Fibroblast of mammary gland (primary cell): ENCODE measurements at places on chromosomes 5 and 9.

DNA sequence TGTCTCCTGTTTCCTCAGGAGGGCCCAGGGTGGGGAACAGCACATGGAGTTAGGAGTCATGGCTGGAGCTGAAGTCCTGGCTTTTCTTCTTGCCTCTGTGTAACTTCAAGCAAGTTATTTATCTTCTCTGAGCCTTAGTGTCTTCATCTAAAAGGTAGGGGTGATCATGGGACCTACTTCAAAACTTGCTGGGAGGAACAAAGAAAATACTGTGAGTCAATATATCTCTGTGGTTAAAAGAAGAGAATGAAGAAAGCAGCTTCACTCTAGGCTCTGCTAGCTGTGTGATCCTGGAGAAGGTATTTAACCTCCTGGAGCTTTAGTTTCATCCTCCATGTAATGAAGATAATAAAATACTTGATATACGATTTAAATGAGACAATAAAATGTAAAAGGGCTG lies 26.5 kb downstream of the AFAP1L1 start:
- no peak for DNase-seq

GRCh38 chr5:151214614-151215545 lies 9.0 kb downstream of the CCDC69 start:
- DNase-seq, result no peak

GRCh38 chr9:99515895-99516656 lies 294.0 kb downstream of the SEC61B start:
- no peak for DNase-seq

DNA sequence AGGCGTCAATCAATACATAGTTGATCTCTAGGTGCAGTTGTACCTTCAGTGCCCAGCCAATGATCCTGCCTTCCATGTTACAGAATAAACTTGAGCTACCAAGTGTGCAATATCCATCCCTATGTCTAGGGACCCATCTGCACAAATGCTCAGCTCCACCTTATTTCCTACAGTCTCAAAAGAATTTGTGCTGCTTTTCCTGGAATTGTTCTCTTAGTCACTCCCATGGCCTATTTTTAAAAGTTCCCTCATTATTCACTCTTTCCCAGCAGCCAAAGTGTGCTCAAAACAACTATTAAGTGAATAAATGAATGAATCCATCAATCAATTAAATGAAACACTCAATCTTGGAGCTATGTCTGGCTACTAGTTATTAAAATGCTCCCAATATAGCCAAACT lies 14.7 kb downstream of the LIX1 start:
- DNase-seq, result no peak

DNA sequence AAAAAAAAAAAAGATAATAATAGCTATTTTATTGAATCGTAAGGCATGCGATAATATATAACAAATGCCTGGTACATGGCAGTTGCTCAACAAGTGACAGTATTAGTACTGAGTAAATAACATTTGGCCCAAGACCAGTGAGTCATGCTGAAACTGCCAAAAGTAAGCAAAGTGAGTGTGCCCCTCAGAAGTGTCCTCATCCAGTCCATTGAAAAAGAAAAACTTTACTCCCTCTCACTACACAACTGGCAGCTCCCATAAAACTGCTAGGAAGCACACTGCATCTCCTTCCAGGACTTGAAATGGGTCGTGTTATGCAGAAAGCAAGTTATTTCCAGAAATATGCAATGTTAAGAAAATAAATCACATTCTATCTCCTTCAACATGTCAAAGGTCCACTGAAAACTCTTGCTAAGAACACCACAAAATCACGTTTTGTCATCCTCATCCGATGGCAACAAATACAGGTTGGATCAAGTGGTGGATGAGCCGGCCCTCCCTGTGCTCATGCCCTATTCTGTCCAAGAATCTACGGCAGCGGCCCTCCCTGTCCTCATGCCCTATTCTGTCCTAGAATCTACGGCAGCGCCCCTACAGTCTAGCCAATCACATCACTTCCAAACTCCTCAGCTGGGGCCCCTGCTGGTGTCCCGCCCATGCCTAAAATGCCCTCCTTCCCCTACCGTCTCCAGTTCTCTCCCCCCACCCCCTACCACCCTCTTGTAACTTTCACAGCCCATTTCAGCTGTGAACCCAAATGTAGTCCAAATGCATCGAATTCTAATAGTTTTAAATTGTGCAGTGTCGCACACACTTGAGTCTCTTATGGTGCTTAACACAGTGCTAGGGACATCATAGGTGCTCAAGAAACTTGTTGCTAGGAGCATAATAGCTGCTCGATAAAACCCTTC lies 12.5 kb downstream of the PTCH1 start:
- DNase-seq, result peak; percentile 86

DNA sequence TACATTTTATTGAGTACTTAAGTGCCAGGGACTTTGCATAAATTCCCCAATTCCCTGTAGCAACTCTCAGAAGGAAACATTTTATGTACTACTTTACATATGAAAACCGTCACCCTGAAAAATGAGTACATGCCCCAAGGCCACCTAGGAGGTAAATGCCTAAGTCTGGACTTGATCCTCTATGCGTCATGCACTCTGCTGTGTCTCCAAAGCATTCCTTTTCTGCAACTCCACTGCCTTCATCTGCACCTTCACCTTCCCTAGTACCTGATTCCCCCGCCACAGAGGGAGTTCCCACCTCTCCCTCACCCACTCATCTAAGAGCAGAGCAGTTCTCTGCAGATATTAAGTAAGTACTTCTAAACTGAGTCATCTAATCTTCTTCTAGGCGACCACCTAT lies 75.2 kb upstream of the HRH2 start:
- DNase-seq, result no peak

GRCh38 chr5:84384604-84385575 lies at the start of gene EDIL3:
TSS of gene EDIL3 (minus strand) at chr5:84384880. CDS start at chr5:84384374, 506 bp downstream.
- peak; percentile 28 for DNase-seq

DNA sequence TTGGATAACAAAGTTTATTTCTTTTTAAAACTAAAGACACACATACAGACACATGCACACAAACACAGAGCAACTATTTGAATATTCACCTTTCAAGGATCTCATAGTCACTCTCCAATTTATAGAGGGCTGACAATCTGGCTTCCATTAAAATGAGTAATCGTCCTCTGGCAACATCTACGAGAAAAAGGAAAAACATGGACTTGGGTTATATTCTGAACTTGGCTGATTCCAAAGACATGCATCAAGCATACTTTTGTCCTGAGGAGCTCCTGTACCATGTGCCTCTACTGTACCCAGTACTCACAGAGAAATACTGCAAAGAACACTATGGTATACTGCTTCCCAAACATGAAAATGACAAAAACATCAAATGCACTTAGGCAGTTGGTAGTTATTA lies 15.4 kb downstream of the IARS1 start:
- DNase-seq, result peak; percentile 86

DNA sequence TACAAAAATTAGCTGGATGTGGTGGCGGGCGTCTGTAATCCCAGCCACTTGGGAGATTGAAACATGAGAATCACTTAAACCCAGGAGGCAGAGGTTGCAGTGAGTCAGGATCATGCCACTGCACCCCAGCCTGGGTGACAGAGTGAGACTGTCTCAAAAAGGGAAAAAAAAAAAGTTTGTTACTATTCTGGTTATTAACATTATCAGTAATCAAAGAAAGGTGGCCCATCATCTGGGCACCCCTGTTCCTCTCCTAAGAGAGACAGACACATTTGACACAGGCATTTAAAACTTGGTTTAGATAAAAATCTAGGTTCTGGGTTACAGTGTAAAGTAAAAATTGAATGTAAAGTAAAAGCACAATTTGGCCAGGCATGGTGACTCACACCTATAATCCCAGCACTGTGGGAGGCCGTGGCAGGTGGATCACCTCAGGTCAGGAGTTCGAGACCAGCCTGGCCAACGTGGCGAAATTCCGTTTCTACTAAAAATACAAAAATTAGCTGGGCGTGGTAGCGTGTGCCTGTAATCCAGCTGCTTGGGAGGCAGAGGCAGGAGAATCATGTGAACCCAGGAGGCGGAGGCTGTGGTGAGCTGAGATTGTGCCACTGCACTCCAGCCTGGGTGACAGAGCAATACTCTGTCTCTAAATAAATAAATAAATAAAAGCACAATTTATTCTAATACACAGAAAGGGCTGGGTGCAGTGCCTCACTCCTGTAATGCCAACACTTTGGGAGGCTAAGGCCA lies 16.7 kb upstream of the PHYHD1 start:
- DNase-seq, result peak; percentile 42

DNA sequence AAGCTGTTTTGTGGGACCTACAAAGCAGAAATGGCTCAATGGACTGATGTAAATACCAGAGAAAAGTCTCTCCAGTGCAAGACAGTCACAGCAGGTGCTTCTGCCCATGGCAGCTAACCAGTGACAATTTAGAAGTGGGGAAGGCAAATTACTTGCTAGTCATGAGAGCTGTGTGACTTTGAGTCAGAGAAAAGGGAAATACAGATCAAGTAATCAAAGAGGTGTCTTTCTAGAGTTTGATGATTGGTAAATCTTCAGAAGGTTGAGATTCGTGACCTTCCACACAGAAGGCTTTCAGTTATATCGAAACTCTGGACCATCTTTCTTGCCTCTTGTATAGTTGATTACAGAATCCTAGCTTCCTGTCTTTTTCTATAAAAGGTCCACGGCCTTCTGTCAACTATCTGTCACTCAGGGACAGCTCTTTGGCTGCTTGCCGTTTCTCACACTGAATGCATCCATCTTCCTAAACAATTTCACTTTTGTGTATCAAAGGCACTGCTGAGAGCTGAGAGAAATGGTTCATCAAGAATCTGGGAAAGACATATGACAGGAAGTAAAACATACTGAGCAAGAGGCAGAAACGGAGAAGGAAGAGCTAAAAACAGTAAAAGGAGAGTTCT lies 993.9 kb upstream of the ACO1 start:
- DNase-seq, result no peak

DNA sequence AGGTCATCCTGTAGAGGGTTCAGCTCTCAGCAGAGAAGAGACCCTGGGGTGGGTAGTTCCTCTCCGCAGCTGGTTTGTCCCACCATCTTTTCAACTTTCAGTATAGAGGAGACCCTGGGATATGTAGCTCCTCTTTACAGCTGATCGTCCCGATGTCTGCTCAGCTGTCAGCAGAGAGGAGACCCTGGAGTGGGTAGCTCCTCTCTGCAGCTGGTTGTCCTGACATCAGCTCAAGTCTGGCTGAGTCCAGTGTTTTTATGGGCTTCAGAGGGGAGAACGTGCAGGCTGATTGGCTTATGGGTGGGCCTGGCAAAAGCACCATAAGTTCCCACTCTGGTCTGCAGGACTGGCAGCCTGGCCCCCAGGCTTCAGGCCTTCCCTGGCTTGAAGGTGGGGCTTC lies 80.8 kb downstream of the NLN start:
- no peak for DNase-seq

- no peak for DNase-seq
Measured at GRCh38 chr5:66874004-66874403, 277.8 kb downstream of the MAST4 start.

GRCh38 chr9:87181670-87182069 lies 234.4 kb upstream of the GAS1 start:
- DNase-seq, result no peak

- DNase-seq, result peak; percentile 40
Measured at GRCh38 chr9:19049917-19050636, 850 bp downstream of the RRAGA start.

DNA sequence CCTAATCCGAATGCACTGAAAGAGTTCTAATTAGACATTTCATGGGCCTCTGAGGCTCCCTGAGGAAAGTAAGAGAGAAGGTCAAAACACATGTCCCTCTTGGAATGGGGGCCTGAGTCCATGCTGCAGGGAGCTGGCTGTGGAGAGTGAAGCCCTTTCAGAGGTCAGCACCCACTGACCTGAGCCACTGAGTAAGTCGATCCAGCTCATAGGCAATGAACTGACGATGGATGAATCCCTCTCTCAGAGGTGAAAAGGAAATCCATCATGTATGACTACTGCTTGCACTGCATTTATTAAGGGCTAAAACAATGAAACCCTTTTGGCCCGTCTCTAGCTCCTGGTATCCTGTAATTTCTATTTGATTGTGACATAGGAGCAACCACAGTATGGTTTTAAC lies 288.9 kb upstream of the VLDLR start:
- DNase-seq, result no peak

- DNase-seq, result no peak
Measured at GRCh38 chr9:2741441-2742158, 24.3 kb downstream of the KCNV2 start.

DNA sequence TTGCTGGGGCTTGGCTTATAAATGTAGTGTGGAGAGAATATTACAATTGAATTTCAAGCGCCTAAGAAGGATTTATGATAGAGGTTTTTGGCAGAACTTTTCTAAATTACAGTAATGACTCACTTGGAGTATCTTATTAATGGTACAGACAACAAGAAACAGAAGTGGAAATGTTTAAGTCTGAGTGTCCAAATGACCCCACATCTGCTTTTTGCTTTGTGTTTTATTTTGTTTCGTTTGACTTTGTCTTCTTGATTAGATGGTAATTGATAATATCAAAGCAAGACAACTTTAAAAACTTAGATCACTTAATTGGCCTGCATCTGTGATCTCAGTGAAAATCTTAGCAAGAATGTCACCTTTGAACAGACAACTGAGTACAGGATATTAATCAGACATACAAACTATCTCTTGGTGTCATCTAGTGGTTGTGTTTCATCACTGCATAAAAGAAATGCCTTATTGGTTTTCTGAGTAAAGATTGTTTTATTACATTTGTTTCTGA lies 577.4 kb downstream of the ISL1 start:
- DNase-seq, result peak; percentile 4

GRCh38 chr9:87513161-87513560 lies 15.5 kb downstream of the DAPK1 start:
- peak; percentile 10 for DNase-seq

DNA sequence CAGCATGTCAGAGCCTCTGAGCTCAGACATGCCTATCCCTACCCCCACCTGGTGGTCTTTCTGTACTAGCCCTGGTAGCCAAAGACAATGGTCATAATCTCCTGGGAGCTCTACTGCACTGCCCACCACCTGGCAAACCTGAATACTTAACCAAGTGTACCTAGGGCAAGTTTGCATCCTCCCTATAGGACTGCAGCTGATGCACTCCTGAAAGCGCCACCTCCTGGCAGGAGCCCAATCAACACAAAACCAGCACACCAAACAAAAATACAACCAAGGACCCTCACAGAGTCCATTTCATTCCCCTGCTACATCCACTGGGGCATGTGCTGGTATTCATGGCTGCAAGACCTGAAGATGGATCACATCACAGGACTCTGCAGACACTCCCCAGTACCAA lies 14.8 kb upstream of the FAM174A start:
- no peak for DNase-seq

DNA sequence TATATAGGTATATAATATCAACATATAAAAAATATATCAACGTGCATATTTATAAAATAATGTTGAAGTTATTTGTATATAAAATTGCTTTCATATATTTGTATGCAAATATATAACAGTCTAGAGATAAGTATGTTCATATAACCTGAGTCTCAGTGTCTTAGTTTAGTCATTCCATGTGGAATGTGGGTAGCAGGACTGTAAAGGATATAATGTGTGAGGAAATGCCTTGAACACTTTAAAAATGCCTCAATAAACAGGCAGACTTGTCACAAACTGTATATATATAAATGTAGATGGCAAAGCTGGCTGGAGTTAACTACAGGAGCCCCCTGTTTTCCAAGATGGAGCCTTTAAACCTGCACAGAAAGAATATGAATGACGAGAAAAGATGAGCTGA lies 48.4 kb downstream of the CCDC125 start:
- no peak for DNase-seq

GRCh38 chr9:3758816-3759576 lies 233.2 kb upstream of the RFX3 start:
- DNase-seq, result no peak

- no peak for DNase-seq
Measured at GRCh38 chr5:150105928-150106615, 19.7 kb upstream of the CSF1R start.
